ENCODE measurements at places on chromosomes 7 and 10. TPM values are rescaled to one million over a fixed set of nuclear protein-coding genes. Genes with fewer than 3 reads are reported as not detected.

The CHCHD2 gene
- 212 TPM for total RNA-seq

DNA sequence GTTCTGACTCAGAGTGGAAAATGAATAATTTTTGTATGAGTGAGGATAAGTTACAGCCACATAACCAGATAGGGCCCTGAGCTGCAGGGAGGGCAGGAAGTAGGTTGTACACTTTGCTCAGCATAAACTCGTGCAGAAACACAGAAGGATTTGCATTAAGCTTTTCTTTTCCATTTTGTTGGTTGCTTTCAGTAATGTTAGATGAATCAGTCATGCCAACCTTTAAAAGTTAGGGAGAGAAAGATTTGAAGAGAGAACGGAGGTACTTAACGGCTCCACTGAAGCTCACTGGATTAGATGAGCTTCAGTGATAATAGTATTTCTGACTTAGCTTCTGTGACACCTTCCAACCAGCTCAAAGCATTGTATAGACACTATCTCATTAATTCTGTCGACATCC lies 348.1 kb downstream of the GATA3 start:
- DNase-seq, result no peak
- H3K27ac ChIP-seq, result no peak overlapping the region
- H3K27me3 ChIP-seq, result no peaks in the 10 kb centered on the region
- H3K36me3 ChIP-seq, result no peaks in the 10 kb centered on the region

DNA sequence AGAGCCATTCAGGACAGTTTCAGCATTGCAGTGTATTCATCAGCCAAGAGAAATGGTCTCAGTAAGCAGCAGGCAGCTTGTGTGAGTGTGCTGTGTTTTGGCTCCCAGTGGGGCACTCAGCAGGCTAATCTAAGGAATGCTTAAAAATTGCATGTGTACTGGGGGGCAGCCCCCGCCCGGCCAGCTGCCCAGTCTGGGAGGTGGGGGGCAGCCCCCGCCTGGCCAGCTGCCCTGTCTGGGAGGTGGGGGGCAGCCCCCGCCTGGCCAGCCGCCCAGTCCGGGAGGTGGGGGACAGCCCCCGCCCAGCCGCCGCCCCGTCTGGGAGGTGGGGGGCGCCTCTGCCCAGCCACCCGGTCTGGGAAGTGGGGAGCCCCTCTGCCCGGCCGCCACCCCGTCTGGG lies 116.2 kb downstream of the GRID1 start:
- no peaks in the 10 kb centered on the region for H3K27me3 ChIP-seq
- DNase-seq, result no peak
- H3K36me3 ChIP-seq, result no peaks in the 10 kb centered on the region
- H3K4me3 ChIP-seq, result no peak overlapping the region
- no peaks in the 10 kb centered on the region for H3K4me1 ChIP-seq

The ACHE gene
- total RNA-seq, result 9.8 TPM

- no peak overlapping the region for H3K27ac ChIP-seq
- no peaks in the 10 kb centered on the region for H3K36me3 ChIP-seq
- no peaks in the 10 kb centered on the region for H3K4me1 ChIP-seq
Observed at GRCh38 chr10:83680470-83680891, 458.8 kb upstream of the GHITM start.

The CLRN3 gene
- total RNA-seq, result 0.55 TPM

DNA sequence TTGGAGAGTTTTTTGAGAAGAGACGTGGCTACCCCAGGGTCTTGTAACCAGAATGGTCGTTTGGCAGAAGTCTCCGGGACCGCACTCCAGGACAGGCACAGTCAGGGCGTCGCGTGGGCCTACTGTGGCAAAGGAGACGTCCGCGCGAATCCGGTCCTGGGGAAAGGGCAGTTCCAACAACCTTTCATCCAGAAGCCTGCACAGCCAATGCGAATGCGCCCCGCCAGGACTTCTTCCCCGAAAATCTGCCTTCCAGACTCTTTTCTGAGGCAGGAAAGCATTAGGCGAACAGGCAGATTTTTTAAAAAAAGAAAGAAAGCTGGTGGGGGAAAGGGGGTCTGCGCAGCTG lies 2.0 kb downstream of the HPSE2 start:
- no peak for DNase-seq
- H3K27me3 ChIP-seq, result peaks cover 4% of the 10 kb centered on the region
- H3K36me3 ChIP-seq, result no peaks in the 10 kb centered on the region
- H3K27ac ChIP-seq, result no peak overlapping the region
- no peak overlapping the region for H3K4me3 ChIP-seq
- peaks cover 9% of the 10 kb centered on the region for H3K4me1 ChIP-seq

The CYP2C19 gene
- total RNA-seq, result 0.24 TPM

- no peaks in the 10 kb centered on the region for H3K4me1 ChIP-seq
- H3K4me3 ChIP-seq, result no peak overlapping the region
- no peak for DNase-seq
- H3K27me3 ChIP-seq, result no peaks in the 10 kb centered on the region
Observed at GRCh38 chr7:93160410-93160809, 12.2 kb upstream of the SAMD9L start.

The THSD7A gene
- total RNA-seq, result 7.0 TPM

- no peaks in the 10 kb centered on the region for H3K36me3 ChIP-seq
- H3K4me3 ChIP-seq, result no peak overlapping the region
- H3K27me3 ChIP-seq, result no peaks in the 10 kb centered on the region
Observed at GRCh38 chr10:62610649-62611229, 193.8 kb upstream of the ADO start.

- no peak overlapping the region for H3K27ac ChIP-seq
- H3K4me1 ChIP-seq, result no peaks in the 10 kb centered on the region
- H3K27me3 ChIP-seq, result no peaks in the 10 kb centered on the region
- H3K36me3 ChIP-seq, result no peaks in the 10 kb centered on the region
- H3K4me3 ChIP-seq, result no peak overlapping the region
Observed at GRCh38 chr10:14665865-14666857, 108.5 kb downstream of the FAM107B start.

The MRPS24 gene
- total RNA-seq, result 71.1 TPM

GRCh38 chr10:89663144-89663543 lies 18.1 kb upstream of the PANK1 start:
- no peak overlapping the region for H3K4me3 ChIP-seq
- H3K36me3 ChIP-seq, result no peaks in the 10 kb centered on the region
- no peaks in the 10 kb centered on the region for H3K27me3 ChIP-seq
- no peak for DNase-seq
- peaks cover 16% of the 10 kb centered on the region for H3K4me1 ChIP-seq

The MYL10 gene
- not detected for total RNA-seq

The SPDYE9 gene
- total RNA-seq, result 1.9 TPM

DNA sequence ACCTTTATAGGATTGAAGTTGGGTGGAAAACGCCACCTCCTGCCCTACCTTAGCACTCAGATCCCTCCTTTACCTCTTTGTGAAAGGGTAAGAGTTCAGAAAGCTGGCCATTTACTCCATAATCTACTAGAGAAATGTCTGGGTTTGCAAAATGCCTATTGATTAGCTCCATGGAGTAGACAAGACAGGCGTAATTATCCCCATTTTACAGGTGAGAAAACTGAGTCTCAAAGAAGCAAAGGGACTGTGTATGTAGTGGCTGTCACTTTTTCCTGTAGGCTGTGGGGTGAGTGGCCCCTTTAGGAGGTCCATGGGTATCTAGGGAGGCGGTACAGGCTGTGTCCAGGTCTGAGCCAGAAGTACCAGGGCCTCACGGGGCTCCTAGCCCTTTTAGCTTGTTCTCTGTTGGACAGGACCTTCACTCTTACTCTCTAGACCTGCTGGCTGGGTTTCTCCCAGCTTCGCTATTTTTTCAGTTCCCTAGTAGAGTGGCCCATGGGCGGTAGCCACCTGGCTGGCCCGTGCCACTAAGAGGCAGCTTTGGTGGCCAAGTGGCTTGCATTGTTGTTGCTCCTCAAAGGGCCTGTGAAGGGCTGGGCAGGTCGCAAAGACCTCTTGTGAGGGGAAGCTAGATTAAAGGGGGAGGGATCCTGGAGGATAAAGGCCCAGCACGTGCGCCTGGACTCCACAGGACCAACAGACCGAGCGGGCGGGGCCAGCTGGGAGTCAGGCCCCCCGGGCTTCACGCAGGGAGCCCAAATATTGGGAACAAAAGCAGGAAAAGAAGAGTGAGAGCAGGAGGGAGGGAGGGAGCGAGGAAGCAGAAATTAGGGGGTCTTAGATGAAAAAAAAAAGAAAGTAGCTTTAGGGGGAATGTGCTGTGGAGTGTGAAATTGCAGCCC lies 4.7 kb upstream of the PAX2 start:
- no peaks in the 10 kb centered on the region for H3K36me3 ChIP-seq
- peaks cover 27% of the 10 kb centered on the region for H3K4me1 ChIP-seq
- no peaks in the 10 kb centered on the region for H3K27me3 ChIP-seq
- no peak overlapping the region for H3K4me3 ChIP-seq

DNA sequence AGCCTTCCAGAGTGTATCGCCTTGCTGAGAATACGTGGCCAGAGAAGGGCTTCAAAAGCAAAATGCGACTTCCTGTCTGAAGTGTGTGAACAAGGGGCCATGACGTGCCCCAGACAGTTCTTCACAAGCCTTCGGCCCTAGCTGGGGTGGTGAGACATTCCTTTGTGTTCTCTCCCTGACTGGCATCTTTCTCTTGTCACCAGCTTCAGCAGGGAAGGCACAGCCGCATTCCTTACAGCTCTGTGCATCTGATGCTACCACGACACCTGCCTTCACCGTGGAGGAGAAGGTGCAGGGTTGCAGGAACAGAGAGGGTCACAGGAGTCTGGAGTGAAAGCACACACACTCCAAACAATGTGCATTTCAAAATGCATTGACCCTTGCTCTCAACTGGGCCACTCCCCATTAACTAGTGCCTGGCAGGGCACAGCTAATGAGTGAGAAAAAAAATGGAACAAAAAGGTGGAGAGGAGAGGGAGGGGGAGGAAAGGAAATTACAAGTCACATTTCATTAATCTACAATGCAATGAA lies 93.4 kb downstream of the GPR26 start:
- no peaks in the 10 kb centered on the region for H3K36me3 ChIP-seq
- H3K4me3 ChIP-seq, result no peak overlapping the region

The TMEM140 gene
- total RNA-seq, result 5.1 TPM

The GIMAP6 gene
- total RNA-seq, result 3.9 TPM

- no peaks in the 10 kb centered on the region for H3K4me1 ChIP-seq
- H3K27me3 ChIP-seq, result no peaks in the 10 kb centered on the region
- DNase-seq, result no peak
- no peak overlapping the region for H3K27ac ChIP-seq
Observed at GRCh38 chr10:33328253-33328652, 6.2 kb downstream of the NRP1 start.

- no peak overlapping the region for H3K4me3 ChIP-seq
- H3K4me1 ChIP-seq, result peaks cover 12% of the 10 kb centered on the region
- H3K27me3 ChIP-seq, result no peaks in the 10 kb centered on the region
- no peak for DNase-seq
Observed at GRCh38 chr10:71526653-71527052, 129.9 kb downstream of the CDH23 start.

GRCh38 chr7:96174812-96175211 lies 147.1 kb downstream of the SLC25A13 start:
- no peaks in the 10 kb centered on the region for H3K27me3 ChIP-seq
- H3K36me3 ChIP-seq, result no peaks in the 10 kb centered on the region
- H3K4me3 ChIP-seq, result no peak overlapping the region
- no peak overlapping the region for H3K27ac ChIP-seq
- no peak for DNase-seq
